Breast epithelium (tissue), 4 donors: ENCODE measurements at places on chromosomes 16 and 17. TPM values are rescaled to one million over a fixed set of nuclear protein-coding genes. Genes with fewer than 3 reads are reported as not detected.

GRCh38 chr17:4485676-4486646 lies 12.7 kb upstream of the SPNS2 start:
- no peak for DNase-seq

- no peak for DNase-seq
Observed at GRCh38 chr17:30112794-30113193, 3.8 kb upstream of the NSRP1 start.

ABCA9 gene
- total RNA-seq, result 56.7 TPM

- DNase-seq, result no peak
Observed at GRCh38 chr17:12917399-12917798, 100.4 kb downstream of the ELAC2 start.

- DNase-seq, result no peak
Observed at GRCh38 chr17:19274893-19275292, 37.7 kb downstream of the EPN2 start.

TERB1 gene
- total RNA-seq, result 0.64 TPM
